ENCODE measurements at places on chromosomes 2 and 18. TPM values are rescaled to one million over a fixed set of nuclear protein-coding genes. Genes with fewer than 3 reads are reported as not detected.
A peak's percentile ranks its signal among the peaks of the same experiment; 100 is the strongest.

GRCh38 chr18:67453901-67454300 lies 62.6 kb downstream of the DSEL start:
- H3K4me1 ChIP-seq: peaks cover 2% of the 10 kb centered on the region
- no peaks in the 10 kb centered on the region for H3K36me3 ChIP-seq
- no peaks in the 10 kb centered on the region for H3K27me3 ChIP-seq
- DNase-seq: no peak
- no peak overlapping the region for H3K27ac ChIP-seq
- H3K4me3 ChIP-seq: no peak overlapping the region

The RAB17 gene
- 4.6 TPM for total RNA-seq

DNA sequence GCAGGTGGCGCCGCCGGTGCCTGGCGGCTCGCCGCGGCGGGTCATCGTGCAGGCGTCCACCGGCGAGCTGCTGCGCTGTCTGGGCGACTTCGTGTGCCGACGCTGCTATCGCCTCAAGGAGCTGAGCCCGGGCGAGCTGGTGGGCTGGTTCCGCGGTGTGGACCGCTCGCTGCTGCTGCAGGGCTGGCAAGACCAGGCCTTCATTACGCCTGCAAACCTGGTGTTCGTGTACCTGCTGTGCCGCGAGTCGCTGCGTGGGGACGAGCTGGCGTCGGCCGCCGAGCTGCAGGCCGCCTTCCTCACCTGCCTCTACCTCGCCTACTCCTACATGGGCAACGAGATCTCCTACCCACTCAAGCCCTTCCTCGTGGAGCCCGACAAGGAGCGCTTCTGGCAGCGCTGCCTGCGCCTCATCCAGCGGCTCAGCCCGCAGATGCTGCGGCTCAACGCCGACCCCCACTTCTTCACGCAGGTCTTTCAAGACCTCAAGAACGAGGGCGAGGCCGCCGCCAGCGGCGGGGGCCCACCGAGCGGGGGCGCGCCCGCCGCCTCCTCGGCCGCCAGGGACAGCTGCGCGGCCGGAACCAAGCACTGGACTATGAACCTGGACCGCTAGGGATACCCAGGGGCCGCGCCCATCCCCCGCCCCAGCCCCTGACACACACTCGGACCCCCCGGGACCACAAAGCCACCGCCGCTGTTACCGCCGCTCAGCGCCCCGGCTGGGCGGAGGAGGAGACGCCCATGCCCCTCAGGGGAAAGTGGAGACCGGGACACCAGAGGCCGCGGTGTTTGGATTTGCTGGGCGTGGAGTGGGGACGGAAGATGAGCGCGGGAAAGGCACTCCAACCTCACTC lies 1.1 kb downstream of the CDK5R2 start:
- H3K4me3 ChIP-seq: no peak overlapping the region
- no peak for DNase-seq
- no peaks in the 10 kb centered on the region for H3K4me1 ChIP-seq
- H3K27ac ChIP-seq: no peak overlapping the region

DNA sequence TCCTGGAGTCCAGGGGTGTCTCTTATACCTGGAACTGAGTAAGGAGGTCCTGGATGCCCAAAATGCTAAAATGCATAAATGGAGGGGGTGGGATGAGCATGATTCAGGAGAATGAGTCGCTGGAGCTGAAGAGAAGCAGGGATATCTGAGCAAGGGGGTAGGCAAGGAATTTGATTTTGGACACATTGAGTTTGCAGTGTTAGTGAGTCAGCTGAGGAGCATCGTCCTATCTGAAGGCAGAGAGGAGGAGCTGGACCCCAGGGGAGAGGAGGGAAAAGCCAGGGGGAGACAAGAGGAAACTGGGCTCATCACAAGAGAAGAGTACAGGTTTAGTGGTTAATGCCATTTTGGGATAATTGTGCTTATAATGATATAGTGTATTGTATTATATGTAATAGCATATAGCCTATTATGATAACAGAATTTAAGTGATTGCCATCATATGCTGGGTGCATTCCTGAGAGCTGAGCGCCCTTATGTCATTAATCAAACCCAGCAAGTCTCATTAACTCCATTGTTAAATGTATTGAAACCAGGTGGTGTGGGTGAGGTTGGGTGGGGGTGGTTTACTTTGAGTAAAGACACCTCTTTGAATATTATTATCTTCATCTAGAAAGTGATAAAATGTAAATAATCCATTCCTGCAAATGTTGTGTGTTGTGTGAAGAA lies 12.4 kb downstream of the EHD3 start:
- H3K36me3 ChIP-seq: no peaks in the 10 kb centered on the region
- no peak overlapping the region for H3K4me3 ChIP-seq
- no peaks in the 10 kb centered on the region for H3K27me3 ChIP-seq
- peaks cover 1% of the 10 kb centered on the region for H3K4me1 ChIP-seq
- H3K27ac ChIP-seq: no peak overlapping the region

GRCh38 chr2:190746971-190747761 lies 98.3 kb downstream of the NAB1 start:
- H3K4me1 ChIP-seq: peaks cover 2% of the 10 kb centered on the region
- DNase-seq: no peak
- H3K27ac ChIP-seq: no peak overlapping the region
- H3K27me3 ChIP-seq: no peaks in the 10 kb centered on the region
- H3K4me3 ChIP-seq: no peak overlapping the region

The L3MBTL4 gene
- total RNA-seq: 39.2 TPM

GRCh38 chr2:235343869-235344268 lies 150.0 kb upstream of the AGAP1 start:
- no peaks in the 10 kb centered on the region for H3K36me3 ChIP-seq
- H3K4me3 ChIP-seq: no peak overlapping the region
- H3K27me3 ChIP-seq: no peaks in the 10 kb centered on the region
- peaks cover 4% of the 10 kb centered on the region for H3K4me1 ChIP-seq
- H3K27ac ChIP-seq: no peak overlapping the region
- DNase-seq: no peak

GRCh38 chr18:44723411-44723810 lies 42.7 kb downstream of the SETBP1 start:
- H3K4me1 ChIP-seq: peaks cover 22% of the 10 kb centered on the region
- H3K4me3 ChIP-seq: no peak overlapping the region
- no peaks in the 10 kb centered on the region for H3K36me3 ChIP-seq
- no peaks in the 10 kb centered on the region for H3K27me3 ChIP-seq
- H3K27ac ChIP-seq: no peak overlapping the region

GRCh38 chr2:207130958-207131521 lies 34.7 kb downstream of the KLF7 start:
- DNase-seq: no peak
- H3K27me3 ChIP-seq: no peaks in the 10 kb centered on the region
- H3K36me3 ChIP-seq: no peaks in the 10 kb centered on the region
- no peak overlapping the region for H3K27ac ChIP-seq

GRCh38 chr18:76757335-76757734 lies 65.0 kb upstream of the ZNF236 start:
- no peaks in the 10 kb centered on the region for H3K4me1 ChIP-seq
- no peak overlapping the region for H3K4me3 ChIP-seq
- H3K36me3 ChIP-seq: no peaks in the 10 kb centered on the region
- H3K27ac ChIP-seq: no peak overlapping the region
- DNase-seq: no peak
- H3K27me3 ChIP-seq: no peaks in the 10 kb centered on the region

DNA sequence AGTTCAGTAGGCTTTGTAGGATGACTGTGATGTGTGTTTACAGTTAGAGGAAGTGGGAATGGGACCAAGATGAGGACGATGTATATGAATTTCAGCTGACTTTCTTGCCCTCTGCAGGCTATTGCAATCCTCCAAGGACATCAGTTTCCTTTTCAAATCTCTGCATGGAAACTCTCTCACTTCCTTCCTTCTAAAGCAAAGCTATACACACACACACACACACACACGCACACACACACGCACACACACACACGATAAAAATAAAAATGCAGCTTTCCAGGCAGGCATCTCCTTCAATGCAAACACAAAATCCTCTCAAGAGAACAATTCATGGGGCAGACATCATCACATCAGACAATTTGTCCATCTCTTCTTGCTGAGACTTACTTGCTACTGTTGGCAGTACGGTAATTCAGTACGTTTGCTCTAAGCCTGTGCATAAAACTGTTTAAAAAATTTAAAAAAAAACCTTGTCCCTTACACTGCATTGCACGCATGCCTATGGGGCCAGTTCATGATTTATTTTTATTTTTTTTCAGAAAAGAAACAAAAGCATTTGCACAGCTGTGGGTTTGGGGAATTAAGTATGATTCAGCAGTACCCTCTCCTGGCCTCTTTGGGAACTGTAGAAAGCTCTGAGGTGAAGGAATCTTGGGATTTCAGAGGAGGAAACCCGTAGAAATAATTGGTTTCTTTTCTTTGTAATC lies 27.1 kb upstream of the ICOS start:
- DNase-seq: no peak
- no peak overlapping the region for H3K27ac ChIP-seq
- H3K36me3 ChIP-seq: no peaks in the 10 kb centered on the region
- no peak overlapping the region for H3K4me3 ChIP-seq

GRCh38 chr2:139055202-139055601 lies 275.0 kb upstream of the NXPH2 start:
- no peaks in the 10 kb centered on the region for H3K27me3 ChIP-seq
- no peaks in the 10 kb centered on the region for H3K4me1 ChIP-seq
- no peaks in the 10 kb centered on the region for H3K36me3 ChIP-seq

GRCh38 chr2:215831296-215831913 lies 181.9 kb downstream of the MREG start:
- no peak overlapping the region for H3K4me3 ChIP-seq
- H3K27ac ChIP-seq: no peak overlapping the region
- no peaks in the 10 kb centered on the region for H3K36me3 ChIP-seq
- H3K4me1 ChIP-seq: peaks cover 4% of the 10 kb centered on the region
- peak; percentile 78 for DNase-seq

DNA sequence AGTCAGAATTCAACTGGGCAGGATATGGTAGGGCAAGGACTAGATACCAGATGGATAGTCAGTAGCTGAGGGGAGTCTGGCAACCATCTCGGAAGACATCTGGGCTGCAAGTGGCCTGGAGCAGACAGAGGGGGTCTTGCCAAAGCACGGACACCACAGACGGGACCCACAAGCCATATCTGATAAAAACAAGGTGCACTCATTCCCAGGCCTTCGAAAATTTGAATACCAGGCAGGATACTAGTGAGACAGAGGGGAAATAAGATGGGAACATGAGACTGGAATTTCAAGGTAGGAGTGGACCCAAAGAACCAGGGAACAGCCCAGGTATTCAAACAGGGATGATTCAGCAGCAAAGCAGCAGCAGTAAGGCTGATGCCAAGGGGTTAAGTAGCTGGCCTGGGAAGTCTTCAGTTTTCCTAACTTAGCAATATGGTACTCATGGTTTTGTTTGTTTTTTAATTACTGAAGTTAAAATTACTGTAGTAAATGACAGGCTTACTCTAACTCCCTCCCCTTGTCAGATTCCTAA lies 144.9 kb upstream of the NCKAP5 start:
- no peaks in the 10 kb centered on the region for H3K4me1 ChIP-seq
- DNase-seq: no peak
- H3K27me3 ChIP-seq: no peaks in the 10 kb centered on the region
- no peak overlapping the region for H3K27ac ChIP-seq
- no peak overlapping the region for H3K4me3 ChIP-seq

GRCh38 chr2:120851116-120851773 lies 115.6 kb downstream of the GLI2 start:
- peaks cover 11% of the 10 kb centered on the region for H3K4me1 ChIP-seq
- H3K27ac ChIP-seq: no peak overlapping the region
- no peak overlapping the region for H3K4me3 ChIP-seq
- no peaks in the 10 kb centered on the region for H3K27me3 ChIP-seq

DNA sequence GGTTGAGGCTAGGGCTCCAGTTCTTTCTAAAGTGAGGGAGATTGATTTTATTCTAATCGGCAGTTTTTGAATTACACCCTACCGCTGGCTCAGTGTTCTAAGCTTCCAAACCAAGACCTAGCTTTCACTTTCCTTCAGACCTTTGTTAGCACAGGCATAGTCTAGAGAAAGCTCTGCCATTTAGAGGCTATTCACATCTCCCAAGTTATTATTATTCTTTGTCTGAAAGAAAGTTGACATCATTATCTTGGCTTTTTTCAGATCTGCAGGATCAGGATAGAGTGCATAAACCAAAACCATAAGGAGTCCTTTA lies 276.8 kb downstream of the ASXL3 start:
- no peaks in the 10 kb centered on the region for H3K27me3 ChIP-seq
- no peaks in the 10 kb centered on the region for H3K36me3 ChIP-seq
- H3K27ac ChIP-seq: no peak overlapping the region
- H3K4me1 ChIP-seq: no peaks in the 10 kb centered on the region

The GCG gene
- not detected for total RNA-seq

- no peaks in the 10 kb centered on the region for H3K4me1 ChIP-seq
- H3K27me3 ChIP-seq: no peaks in the 10 kb centered on the region
- no peak overlapping the region for H3K4me3 ChIP-seq
These were observed 604.9 kb upstream of the CDH2 start for GRCh38 chr18:28781616-28782362.

DNA sequence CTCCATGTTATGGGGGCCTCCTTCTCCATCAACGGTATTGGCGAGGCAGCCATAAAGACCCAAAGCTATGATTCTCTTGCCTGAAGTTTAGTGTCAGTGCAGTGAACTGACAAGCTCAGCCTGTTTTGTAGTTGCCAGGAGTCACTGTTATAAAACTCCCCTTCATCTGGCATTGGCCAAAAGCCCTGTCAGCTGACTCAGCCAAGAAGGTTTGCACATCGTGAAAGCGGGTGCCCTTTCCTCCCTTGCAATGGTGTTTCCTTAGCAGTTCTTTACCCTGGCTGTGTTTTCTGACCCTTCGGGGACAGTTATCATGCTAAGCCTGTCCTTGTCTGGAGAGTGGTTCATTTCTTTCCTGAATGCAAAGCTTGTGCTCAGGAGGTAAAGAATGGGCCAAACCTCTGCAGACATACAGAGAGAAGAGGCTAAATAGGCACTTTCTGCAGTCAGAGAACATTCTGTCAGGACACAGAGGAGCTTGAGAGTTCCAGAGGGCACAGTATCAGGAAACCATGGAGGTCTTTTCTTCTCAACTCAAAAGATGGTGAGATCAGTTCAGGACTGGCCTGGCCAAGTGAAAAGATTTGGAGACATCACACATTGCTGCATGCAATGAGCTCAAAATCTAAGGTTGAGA lies 414.2 kb downstream of the ZNF521 start:
- no peaks in the 10 kb centered on the region for H3K27me3 ChIP-seq
- no peak overlapping the region for H3K27ac ChIP-seq
- no peak overlapping the region for H3K4me3 ChIP-seq
- H3K4me1 ChIP-seq: no peaks in the 10 kb centered on the region

DNA sequence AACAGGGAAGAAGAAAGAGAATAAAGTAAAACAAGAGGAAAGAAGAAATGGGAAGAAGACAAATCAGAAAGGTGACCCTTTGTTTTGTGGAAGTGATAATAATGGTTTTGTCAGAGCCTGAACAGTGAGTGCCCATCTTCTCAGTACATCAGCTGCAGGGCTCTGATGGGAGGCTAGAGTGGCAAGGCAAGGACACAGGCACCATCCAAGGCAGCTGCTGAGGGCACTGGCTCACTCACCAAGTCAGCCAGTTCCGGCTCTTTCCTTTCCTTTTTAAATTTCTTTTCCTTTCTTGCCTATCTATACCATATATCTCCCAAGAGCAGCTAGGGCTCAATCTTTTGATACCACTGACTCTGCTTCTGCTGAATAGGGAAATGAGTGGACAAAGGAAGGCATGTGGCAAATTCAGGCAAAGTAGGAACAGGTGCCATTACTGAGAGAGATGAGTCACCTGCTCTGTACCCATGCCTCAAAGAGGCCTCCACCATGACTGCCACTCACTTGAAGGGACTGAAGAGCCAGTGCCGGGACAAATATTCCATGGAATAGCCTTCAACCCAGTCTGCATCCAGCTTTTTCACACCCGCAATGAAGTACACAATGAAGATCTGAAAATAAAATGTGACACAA lies 6.2 kb downstream of the GGCX start:
- H3K27ac ChIP-seq: no peak overlapping the region
- DNase-seq: no peak
- H3K27me3 ChIP-seq: no peaks in the 10 kb centered on the region
